ENCODE measurements at places on chromosomes 12 and 14.

DNA sequence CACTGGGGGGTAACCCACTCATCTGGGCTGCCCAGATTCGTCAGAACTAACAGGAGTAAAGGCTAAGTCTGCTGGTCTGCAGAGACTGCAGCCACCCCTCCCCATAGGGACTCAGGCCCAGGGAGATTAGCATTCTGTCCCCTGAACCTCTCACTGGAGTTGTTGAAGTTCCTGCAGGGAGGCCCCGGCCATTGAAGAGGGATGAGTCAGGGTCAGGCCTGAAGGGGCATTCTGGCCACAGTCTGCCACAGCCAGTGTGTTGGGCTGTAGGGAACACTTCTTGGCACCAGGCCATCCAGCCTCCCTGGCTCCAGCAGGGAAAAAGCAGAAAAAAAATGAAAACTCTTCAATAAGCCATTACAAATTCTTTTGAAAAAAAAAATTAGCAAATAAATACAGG lies 35.3 kb downstream of the KLRK1 start:
- no peak for DNase-seq

GRCh38 chr12:49451468-49452259 lies 84.4 kb downstream of the SPATS2 start:
- no peak for DNase-seq

DNA sequence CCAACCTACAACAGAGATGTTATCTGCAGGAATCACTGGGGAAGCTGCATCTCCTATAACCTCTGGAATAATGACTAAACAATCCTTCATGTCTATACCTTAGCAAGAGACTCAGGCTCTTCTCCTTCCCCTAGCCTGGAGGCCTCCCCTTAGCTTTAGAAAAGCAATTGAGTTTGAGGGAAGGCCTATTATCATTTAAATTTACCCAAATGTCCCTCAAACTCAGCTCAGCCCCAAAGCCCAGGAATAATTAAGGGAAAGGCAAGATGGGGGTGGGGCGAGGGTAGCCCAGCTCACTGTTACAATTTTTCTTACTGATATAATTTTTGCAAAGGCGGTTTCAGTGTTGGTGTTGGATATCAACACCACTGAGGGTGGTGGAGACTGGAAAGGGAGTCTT lies 151.4 kb upstream of the EEA1 start:
- DNase-seq: no peak

GRCh38 chr12:90229407-90230170 lies 521.0 kb upstream of the ATP2B1 start:
- no peak for DNase-seq

GRCh38 chr14:98578204-98578603 lies 693.8 kb downstream of the BCL11B start:
- no peak for DNase-seq

DNA sequence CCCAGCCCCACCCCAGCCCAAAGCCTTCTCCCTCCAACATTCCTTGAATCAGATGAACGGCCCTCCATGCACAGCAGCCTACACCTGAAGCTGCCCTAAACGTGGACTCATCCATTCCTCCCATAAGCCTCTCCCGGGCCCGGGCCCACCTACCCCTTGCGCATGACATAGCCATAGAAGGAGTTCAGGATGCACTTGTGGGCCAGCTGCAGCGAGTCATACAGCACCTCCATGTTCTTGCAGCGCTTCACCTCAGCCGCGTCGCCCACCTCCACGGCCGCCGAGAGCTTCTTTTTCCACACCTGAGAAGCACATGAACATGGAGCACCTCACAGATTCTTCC lies 22.0 kb downstream of the POLE start:
- DNase-seq: no peak

GRCh38 chr12:95265765-95266164 lies 48.2 kb downstream of the VEZT start:
- DNase-seq: no peak

DNA sequence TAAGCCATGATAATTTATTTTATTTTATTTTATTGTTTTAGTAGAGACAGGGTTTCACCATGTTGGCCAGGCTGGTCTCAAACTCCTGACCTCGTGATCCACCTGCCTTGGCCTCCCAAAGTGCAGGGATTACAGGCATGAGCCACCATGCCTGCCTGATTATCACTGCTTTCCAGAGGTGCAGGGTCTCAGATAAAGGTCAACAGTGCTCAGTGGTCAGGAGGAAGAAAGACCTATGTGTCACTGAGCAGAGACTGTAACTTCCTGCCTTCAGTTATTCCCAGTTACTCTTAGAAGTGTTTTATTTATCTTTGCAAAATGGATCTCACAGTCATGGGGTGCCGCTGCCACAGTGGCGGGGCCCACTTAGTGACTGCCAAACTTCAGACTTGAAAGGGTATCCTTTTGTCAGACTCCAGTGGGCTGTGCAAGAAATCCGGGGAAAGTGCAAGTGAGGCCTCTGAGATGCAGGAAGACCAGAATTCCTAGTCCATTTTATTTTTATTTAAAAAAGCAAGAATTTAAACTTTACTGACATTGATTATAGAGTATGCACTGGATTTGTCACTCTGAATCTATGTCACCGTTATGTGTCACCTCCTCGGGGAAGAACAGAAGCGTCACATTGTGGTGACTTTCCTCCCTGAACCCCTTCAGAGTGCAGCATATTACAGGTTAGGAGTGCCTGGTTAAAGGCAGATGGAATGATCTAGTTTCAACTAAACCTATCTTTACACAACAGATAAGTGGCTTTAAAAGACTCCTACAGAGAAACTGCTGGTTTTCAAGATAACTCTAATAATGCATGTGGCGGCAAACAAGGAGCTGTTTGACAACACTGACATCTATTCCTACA lies 59.1 kb upstream of the BICD1 start:
- DNase-seq: no peak
